MCF 10A (cell line): ENCODE measurements at places on chromosomes 1 and 21. TPM values are rescaled to one million over a fixed set of nuclear protein-coding genes. Genes with fewer than 3 reads are reported as not detected.

DNA sequence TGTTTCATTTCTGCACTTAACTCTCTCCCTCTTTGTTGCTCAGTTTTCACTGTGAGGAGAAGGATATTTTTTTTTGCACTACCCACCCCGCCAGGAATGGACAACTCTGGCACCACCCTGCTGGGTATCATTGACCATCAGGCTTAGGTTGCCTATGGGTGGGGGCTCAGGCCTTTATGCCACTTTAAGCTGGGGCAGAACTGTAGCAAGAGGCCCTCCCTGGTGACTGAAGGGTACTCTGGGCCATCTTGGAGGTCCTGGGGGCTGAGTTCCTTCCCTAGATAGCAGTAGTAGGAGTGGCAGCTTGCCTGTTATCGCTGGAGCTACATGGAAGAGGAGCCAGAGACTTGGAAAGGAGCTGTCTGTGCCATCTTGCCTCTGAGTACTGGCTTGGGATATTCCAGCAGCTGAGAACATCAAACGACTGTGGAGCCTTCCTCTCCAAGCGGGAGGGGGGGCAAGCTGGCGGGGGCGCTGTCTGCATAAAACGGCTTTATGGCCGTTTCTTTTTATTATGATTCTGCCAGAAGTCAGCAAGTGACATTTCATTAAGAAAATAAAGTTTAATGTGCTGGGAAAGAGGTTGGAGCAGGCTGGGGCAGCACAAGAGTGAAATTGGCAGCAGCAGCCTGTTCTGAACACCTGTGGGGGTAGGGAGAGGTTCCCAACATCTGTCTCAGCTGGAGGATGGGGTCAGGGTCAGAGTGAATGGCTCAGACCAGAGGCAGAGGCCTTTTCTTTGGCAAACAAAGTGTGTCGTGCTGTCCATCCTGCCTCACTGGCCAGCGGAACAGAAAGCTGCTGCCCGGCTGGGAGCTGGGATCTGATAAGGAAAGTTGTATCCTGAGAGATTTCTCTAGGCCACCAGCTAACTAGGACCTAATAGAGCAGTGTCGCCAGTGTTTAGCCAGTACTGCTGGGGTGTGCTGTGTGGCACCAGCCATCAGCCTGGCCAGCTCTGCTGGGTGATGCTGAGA lies 32.9 kb downstream of the TMEM53 start:
- no peak overlapping the region for H3K4me3 ChIP-seq
- DNase-seq, result no peak
- H3K4me1 ChIP-seq, result no peaks in the 10 kb centered on the region

DNA sequence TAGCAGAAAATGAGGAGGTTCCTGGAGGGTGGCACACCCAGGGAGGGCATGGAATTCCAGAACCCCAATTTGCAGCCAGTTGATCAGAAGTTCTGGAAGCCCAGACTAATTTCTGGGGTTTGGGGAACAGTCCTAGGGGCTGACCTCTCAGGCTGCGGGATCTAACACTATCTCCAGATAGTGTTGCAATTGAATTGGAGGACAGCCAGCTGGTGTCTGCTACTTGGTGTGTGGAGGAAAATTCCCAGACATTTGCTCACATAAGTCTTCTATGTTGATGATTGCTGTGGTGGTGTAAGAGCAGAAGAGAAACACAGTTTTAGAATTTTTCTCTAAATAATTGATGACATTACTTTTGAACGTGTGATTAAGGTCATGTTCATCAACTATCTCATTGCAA lies 154.3 kb upstream of the RNPC3 start:
- H3K4me1 ChIP-seq, result no peaks in the 10 kb centered on the region
- DNase-seq, result peak; percentile 63
- no peak overlapping the region for H3K4me3 ChIP-seq
- H3K27ac ChIP-seq, result no peak overlapping the region
- H3K36me3 ChIP-seq, result no peaks in the 10 kb centered on the region

DNA sequence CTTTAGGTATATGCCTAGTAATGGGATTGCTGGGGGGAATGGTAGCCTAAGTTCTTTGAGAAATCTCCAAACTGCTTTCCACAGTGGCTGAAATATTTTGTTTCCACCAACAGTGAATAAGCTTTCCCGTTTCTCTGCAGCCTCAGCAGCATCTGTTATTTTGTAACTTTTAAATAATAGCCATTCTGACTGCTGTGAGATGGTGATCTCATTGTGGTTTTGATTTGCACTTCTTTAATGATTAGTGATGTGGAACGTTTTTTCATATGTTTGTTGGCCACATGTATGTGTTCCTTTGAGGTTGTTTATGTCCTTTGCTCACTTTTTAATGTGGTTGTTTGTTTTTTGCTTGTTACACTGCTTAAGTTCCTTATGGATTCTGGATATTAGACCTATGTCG lies 237.4 kb downstream of the CENPF start:
- peaks cover 10% of the 10 kb centered on the region for H3K4me1 ChIP-seq
- H3K4me3 ChIP-seq, result no peak overlapping the region
- H3K36me3 ChIP-seq, result no peaks in the 10 kb centered on the region
- H3K27me3 ChIP-seq, result no peaks in the 10 kb centered on the region
- no peak overlapping the region for H3K27ac ChIP-seq

DNA sequence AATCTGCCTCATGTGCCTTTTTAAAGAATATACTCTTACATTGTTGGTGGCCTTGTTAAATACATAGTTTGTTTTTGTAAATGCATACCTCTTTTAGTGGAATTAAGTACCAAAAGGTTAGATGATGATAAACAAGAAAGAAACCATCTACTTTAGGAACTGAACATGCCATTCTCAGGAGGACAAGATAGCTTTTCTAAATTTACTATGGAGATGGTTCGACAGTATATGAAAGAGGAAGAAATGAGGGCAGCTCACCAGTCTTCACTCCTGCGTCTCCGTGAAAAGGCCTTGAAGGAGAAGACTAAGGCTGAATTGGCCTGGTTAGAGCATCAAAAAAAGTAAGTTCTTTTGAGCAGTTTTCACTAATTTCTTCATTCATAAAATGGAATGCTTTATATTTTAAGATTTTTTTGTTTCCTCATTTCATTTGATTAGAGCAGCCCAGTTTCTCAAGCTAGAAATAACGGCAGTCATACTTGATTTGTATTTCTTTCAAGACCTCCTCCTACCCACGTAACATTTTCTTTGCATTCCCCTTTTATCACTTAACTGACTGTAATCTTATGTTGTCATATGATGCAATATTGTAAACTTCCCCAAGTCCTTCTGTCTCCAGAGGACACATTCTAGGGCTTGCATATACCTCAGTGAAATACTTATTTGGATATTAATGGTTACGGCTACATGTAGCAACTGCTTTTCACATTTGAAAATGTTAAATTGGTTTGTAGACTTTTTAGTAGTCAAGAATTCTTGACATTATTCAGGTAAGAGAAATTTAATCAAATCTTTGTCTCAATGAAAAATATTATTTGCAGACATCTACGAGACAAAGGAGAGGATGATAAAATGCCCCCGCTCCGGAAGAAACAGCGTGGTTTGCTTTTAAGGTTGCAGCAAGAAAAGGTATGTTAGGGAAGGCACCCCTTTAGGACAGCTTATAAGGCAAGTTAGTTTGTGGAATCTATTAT lies 99.3 kb downstream of the CEP350 start:
- H3K36me3 ChIP-seq, result peaks cover 85% of the 10 kb centered on the region
- DNase-seq, result no peak
- H3K27me3 ChIP-seq, result no peaks in the 10 kb centered on the region
- no peak overlapping the region for H3K27ac ChIP-seq
- peaks cover 4% of the 10 kb centered on the region for H3K4me1 ChIP-seq

- no peaks in the 10 kb centered on the region for H3K27me3 ChIP-seq
- no peak overlapping the region for H3K27ac ChIP-seq
- H3K4me1 ChIP-seq, result peaks cover 13% of the 10 kb centered on the region
- no peaks in the 10 kb centered on the region for H3K36me3 ChIP-seq
These were observed 5.0 kb upstream of the RNF19B start for GRCh38 chr1:32969566-32969965.

- DNase-seq, result peak; percentile 44
- no peaks in the 10 kb centered on the region for H3K27me3 ChIP-seq
- no peaks in the 10 kb centered on the region for H3K36me3 ChIP-seq
- H3K27ac ChIP-seq, result no peak overlapping the region
- peaks cover 11% of the 10 kb centered on the region for H3K4me1 ChIP-seq
- H3K4me3 ChIP-seq, result no peak overlapping the region
These were observed 50.2 kb upstream of the ROR1 start for GRCh38 chr1:63723602-63724001.

DNA sequence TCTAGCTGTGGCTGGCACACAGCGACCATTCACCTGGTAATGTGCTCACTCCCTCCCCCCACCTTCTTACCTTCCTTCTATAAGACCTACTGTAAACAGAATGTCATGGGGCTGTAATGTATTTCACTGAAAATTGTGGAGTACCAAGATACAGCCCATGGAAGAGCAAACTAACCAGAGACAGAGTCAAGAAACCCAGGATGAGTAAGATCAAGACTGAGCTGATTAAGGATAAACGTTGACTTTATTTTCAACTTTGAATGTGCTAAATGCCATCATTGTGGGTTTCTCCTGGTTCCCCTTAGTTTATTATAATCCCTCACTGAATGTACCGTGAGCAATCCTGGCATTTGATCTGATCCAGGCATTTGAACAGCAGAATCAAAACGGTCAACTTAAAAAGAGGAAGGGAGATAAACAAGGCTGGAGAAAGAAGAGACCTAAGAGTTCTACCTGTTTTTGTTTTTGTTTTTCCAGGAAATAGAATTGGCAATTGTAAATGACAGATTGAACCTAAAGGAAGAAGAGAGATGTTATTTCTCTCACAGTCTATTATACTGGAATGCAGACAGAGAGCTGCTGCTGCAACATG lies 16.1 kb upstream of the ATP1B1 start:
- no peaks in the 10 kb centered on the region for H3K27me3 ChIP-seq
- H3K27ac ChIP-seq, result no peak overlapping the region
- no peaks in the 10 kb centered on the region for H3K36me3 ChIP-seq
- no peak overlapping the region for H3K4me3 ChIP-seq

DNA sequence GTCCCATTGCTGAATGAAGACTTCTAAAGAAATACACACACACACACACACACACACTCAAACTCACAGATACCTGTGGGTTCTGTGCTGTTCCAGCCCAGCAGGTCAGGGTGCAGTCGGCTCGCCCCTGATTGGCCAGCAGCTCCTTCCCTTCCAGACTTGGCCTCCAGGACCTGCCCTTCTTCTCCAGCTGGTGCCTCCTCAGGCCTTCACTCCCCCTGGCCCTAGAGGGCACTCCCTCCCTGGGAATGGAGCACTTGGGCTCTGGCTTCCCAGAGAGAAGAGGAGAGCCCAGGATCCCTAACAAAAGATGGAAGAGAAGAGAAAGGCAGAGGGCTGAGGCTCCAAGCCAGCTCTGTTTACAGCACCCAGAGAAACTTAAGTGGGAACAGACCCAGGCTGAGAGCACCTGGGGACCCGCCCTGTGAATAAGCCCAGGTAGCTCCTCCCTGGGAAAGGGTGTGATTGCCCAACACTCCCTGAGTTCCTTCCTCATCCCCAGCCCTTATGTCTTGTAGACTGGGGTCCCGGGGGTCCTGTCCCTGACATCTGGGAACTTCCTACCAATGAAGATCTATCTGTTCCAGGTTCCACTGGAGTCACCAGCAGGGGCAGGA lies at the start of gene PGLYRP3:
Gene PGLYRP3, minus strand, starts transcription at position 383 of the 617 bp plus-strand sequence. CDS start 2,287 bp downstream, outside the sequence.
- H3K4me3 ChIP-seq, result no peak within 1 kb of the TSS
- peak; percentile 21 for DNase-seq
- no peak within 1 kb of the TSS for H3K27ac ChIP-seq
- peaks cover 50% of the 10 kb centered on the region for H3K27me3 ChIP-seq

GRCh38 chr1:222909586-222909985 lies 94.7 kb downstream of the DISP1 start:
- no peak overlapping the region for H3K4me3 ChIP-seq
- DNase-seq, result peak; percentile 78
- H3K4me1 ChIP-seq, result peaks cover 19% of the 10 kb centered on the region
- H3K27me3 ChIP-seq, result no peaks in the 10 kb centered on the region

DNA sequence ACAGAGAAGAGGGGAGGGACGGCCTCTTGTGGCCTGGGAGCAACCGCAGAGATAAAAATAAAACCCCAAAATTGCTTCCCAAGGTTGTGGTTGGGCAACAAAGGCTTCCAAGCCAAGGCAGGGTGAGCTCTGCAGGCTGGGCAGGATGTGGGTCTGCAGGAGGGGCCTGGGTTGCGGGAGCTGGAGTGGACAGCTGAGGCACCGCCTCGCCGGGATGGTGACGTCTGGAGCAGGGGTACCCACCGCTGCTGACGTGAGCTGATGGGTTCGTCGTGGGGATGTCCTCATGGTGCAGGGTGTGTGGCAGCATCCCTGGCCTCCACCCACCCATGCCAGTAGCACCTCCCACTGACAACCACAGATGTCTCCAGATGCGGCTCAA lies 3.7 kb downstream of the AURKAIP1 start:
- H3K36me3 ChIP-seq, result peaks cover 25% of the 10 kb centered on the region
- no peak for DNase-seq
- H3K27ac ChIP-seq, result no peak overlapping the region
- no peak overlapping the region for H3K4me3 ChIP-seq
- no peaks in the 10 kb centered on the region for H3K27me3 ChIP-seq
- H3K4me1 ChIP-seq, result peaks cover under 1% of the 10 kb centered on the region

DNA sequence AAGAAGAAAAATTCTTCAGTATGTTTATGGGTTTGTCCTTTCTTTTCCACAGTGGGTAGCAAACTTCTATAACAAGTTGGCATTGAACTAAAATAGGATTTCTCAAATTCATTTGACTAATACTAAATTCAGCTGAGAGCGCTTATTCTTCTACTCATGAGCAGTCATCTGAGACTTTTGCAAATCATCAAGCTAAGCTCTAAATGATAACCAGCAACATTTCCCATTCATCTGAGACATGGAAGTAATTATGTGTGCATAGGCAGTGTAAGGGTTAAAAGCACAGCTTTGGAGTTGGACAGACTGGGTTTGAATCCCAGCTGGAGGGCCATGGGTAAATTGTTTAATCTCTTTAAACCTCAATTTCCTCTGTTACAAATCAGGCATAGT lies 18.3 kb upstream of the CNR2 start:
- H3K4me1 ChIP-seq, result peaks cover 6% of the 10 kb centered on the region
- peak overlapping the region; percentile 84 for H3K27ac ChIP-seq
- no peak for DNase-seq
- no peaks in the 10 kb centered on the region for H3K27me3 ChIP-seq
- H3K4me3 ChIP-seq, result peak overlapping the region; percentile 62
- no peaks in the 10 kb centered on the region for H3K36me3 ChIP-seq

Gene SPAG17
- total RNA-seq, result not detected in 2 replicates

Gene BMP8B
- total RNA-seq, result 0.21 and 0.52 TPM in 2 replicates

Gene LAMC1
- 179 and 230 TPM in 2 replicates for total RNA-seq

Gene SPATC1L
- 10.5 and 11.3 TPM in 2 replicates for total RNA-seq

Gene WNT2B
- 0.75 and 1.7 TPM in 2 replicates for total RNA-seq

Gene PRAMEF33
- not detected in 2 replicates for total RNA-seq

Gene OR10Z1
- not detected in 2 replicates for total RNA-seq
